ENCODE measurements at places on chromosomes 2 and 18.

- DNase-seq = no peak
These were observed 29.2 kb downstream of the KCTD1 start for GRCh38 chr18:26519114-26519513.

- DNase-seq = no peak
These were observed 38.5 kb downstream of the CNTNAP5 start for GRCh38 chr2:124063596-124063995.

DNA sequence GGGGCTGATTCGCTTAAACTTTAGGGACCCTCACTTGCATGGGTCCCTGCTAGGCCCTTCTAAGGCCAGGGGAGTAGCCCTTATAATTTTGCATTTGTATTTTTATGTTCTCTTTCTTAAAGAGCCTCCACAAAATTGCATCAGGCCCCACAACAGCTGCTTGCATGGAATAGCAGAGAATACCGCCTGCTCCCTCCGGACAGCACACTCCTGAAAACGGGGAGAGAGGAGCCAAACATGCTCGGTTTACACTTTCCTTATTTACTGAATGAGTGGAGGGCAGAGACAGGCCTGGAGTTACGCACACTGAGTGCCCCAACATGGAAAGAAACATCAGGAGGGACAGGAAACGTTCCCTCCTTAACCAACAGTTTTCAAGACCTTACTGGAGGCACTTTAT, 132.2 kb downstream of the ANTXR1 start:
- no peak for DNase-seq

- no peak for DNase-seq
These were observed 8.1 kb downstream of the METTL21A start for GRCh38 chr2:207617011-207617671.

GRCh38 chr2:189393440-189394111, 47.7 kb upstream of the WDR75 start:
- DNase-seq = no peak

- DNase-seq = no peak
These were observed 231.4 kb downstream of the EIPR1 start for GRCh38 chr2:3146175-3146574.

DNA sequence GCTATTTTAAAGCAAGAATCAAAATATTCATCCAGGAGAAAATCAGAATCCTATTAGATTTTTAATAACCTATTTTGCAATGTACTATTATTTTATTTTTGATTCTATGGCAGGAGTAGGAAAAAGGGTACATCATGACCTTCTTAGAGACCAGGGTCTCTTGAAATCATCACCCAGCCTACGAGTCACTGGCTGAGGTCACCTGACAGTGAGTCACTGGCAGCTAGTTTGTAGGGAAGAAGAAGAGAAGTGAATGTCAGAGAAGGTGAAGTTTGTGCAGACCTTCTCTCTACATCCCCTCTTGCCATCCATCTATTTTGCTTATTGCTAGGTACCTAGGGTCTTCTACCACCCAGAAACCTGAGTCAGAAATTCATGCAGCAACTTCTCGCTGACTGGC, 144.2 kb downstream of the ALK start:
- no peak for DNase-seq
